ENCODE measurements at places on chromosomes 5 and 9.

DNA sequence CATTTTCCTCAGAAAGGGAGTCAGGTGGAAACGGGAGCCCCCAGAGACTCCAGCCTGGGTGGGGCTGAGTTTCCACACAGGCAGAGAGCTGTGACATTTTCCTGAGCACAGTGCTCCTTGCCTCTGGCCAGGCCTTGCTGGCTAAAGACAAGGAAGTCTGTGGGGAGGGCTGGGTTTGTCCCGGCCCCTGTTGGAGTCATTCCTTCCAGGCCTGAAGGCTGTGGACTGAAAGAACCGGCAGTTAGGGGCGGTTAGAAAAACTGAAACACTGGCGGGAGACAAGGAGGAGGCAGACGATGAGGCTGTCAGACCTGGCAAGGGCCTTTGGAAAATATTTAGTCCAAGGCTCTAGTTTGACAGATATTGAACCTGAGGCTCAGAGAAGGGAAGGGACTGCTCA is 29.9 kb downstream of the COL15A1 start:
- DNase-seq = no peak

- no peak for DNase-seq
Measured at GRCh38 chr5:150122158-150122510, 33.5 kb downstream of the PDGFRB start.

GRCh38 chr5:167731951-167732350 is 559.5 kb upstream of the WWC1 start:
- no peak for DNase-seq

GRCh38 chr5:53095931-53096525 is 13.5 kb downstream of the MOCS2 start:
- peak; percentile 84 for DNase-seq

- DNase-seq = no peak
Measured at GRCh38 chr5:136137497-136138220, 5.0 kb downstream of the SMAD5 start.

DNA sequence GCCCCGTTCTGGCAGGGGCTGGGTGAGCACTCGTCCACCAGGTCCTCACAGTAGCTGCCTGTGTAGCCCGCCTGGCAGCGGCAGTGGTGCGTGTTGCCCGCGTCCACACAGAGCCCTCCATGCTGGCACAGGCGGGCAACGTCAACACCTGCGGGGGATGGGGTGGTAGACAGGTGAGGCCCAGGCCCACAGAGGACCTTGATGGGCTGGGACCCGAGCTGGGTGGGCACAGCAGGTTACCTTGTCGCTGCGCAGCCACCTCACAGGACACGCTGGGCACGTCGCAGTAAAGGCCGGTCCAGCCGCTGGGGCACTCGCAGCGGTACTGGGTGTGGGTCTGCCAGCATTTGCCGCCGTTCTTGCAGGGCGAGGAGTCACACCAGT is 25.1 kb upstream of the SEC16A start:
- no peak for DNase-seq

DNA sequence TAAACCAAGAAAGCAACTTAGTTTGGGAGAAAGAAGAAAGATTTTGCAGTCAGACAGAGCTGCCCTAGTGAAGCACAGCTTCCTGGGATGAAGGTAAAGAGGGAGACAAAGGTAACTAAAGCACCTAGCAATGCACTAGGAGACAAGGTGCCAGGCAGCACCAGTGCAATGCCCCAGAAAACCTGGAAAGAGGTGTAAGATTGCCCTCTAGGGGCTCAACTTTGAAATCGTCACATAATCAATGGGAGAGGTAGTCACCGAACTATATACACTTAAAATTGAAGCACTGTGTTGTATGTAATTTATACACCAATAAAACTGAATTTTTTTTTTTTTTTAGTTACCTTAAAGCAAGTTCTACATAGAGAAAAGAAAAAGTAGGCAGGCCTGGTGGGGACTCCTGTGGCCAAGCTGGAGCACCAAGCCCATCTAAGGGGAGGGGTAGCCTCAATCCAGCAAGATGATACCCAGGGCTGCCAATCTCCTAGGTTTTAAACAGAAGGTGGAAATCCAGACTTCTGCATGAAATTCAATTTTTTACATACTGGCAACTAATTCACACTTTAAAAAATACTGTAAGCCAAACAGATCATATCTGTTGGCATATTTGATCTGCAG is 48.2 kb downstream of the CDK5RAP2 start:
- peak; percentile 38 for DNase-seq

- no peak for DNase-seq
Measured at GRCh38 chr5:148827723-148828122, 1.3 kb downstream of the ADRB2 start.

DNA sequence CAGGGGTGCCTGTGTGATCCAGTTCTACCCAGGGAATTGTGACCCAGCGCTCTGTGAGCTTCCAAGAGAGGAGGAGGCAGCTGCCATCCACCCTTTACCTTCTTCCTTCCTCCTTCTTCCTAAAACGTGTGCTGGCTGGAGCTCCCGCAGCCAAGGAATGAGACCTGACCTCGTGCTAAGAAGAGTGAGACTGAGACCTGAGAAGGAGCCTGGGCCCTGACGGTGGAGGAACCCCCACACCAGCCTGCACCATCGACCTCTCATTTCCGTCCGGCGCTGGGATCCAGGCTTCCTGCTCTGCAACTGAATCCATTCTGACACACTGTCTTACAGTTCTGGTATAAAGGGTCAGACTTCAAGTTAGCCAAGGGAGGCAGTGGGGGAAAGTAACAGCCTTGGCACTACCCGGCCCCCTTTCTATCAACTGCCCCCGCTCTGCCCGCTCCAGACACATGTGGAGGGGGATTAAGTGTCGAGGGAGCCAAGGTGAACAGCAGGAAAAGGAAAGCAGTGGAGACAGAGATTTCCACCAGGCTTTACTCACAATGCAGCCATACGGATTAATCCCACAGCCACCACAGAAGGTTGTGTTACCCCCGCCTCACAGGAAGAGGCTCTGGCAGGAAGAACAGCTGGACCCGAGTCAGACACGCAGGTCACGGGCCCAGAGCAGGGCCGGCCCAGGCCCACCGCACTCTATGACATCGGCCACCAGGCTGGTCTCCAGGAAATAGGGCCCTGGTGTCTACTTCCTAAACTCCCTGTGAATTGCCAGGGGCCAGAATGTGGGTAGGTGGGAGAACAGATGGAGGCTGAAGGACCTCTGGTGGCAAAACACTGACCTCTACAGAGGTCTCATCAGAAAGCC is 15.8 kb downstream of the MGAT1 start:
- no peak for DNase-seq

- no peak for DNase-seq
Measured at GRCh38 chr5:171808951-171809350, 23.3 kb downstream of the SMIM23 start.

- DNase-seq = no peak
Measured at GRCh38 chr5:108797986-108798385, 50.3 kb downstream of the FER start.

- DNase-seq = no peak
Measured at GRCh38 chr5:133957080-133957479, 11.3 kb downstream of the C5orf15 start.

Data from pons (tissue), 1 donor.